Nephron progenitor cell (in vitro differentiated cells): ENCODE measurements at places on chromosomes 11 and 22.

DNA sequence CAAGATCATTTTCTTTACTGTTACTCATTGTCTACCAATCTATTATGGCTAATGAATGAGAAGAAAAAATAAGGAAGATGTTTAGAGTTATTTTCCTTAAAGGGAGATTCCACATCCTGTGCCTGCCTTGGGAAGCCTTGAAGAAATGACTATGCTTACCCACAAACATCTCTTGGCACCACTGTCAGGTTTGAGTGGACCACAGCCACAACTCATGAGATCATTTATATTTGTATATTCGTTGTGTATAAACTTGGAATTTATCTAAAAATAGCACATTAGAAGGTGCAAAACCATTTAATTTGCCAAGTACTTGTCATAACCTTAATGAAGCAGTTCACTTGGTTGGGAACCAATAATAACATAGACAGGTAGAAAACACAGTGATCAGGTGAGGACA lies 740.8 kb downstream of the DLG2 start:
- no peak for DNase-seq

GRCh38 chr11:125330462-125331325 lies 165.4 kb downstream of the FEZ1 start:
- DNase-seq, result no peak

- DNase-seq, result no peak
These were observed 50.0 kb upstream of the CLTCL1 start for GRCh38 chr22:19341500-19341899.

GRCh38 chr11:79417069-79417920 lies 23.5 kb downstream of the TENM4 start:
- no peak for DNase-seq

GRCh38 chr22:42621505-42622002 lies 6.9 kb upstream of the POLDIP3 start:
- peak; percentile 90 for DNase-seq

DNA sequence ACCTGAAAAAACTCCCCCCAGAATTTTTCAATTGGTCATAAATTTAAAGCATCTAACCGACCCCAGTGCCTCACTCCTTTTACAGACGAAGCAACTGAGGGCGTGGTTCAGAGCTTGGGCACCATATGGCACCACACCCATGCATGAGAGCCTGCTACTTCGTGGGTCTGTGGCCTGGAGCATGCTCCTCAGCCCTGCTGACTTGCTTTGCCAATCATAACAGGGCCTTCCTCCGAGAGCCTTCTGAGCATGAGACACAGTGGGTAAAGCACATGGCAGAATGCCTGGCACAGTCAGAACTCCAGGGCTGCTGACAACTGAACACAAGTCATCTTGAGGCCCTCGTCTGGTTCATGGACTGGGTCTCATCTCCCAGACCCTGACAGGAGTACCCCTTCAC lies 33.3 kb downstream of the HIRA start:
- no peak for DNase-seq

DNA sequence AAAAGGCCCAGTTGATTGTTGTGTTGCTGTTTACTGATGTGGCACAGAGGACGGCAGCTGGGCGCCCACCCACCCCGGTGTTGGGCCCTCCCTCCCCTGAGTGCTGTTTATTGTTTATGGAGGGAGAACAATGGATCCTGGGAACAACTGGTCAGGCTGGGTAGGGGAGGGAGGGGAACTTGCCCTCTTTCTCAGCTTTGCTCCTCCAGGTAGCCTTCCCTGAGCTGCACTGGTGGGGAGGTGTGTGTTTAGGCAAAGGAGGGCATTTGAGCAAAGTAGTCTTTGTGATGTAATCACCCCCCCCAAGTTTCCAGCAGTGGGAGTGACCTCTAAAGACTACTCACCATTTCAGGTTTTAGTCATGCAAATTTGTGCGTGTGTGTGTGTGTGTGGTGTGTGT lies 1035.3 kb downstream of the NTM start:
- DNase-seq, result no peak

DNA sequence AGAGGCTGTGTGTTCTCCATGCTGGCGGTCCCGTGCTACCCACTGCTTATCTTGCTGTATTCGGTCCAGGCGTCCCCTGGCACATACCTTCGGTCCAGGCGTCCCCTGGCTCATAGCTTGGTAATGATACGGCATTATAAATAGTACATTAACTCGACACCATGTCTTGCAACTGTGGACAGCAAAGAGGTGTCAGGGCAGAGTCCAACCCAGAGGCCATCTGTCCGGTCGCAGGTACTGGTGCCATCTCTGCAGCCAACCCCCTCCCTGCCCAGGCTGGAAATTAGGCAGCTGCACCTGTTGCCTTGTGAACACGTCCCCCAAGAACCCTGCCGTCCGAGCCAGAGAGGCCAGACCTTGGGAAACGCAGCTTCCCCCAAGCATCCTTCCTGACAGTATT lies 634.3 kb downstream of the BRD1 start:
- DNase-seq, result no peak
